ENCODE measurements at places on chromosomes 5 and 9.
A peak's percentile ranks its signal among the peaks of the same experiment; 100 is the strongest.

GRCh38 chr9:89795538-89796195 is 190.9 kb downstream of the GADD45G start:
- DNase-seq, result no peak

DNA sequence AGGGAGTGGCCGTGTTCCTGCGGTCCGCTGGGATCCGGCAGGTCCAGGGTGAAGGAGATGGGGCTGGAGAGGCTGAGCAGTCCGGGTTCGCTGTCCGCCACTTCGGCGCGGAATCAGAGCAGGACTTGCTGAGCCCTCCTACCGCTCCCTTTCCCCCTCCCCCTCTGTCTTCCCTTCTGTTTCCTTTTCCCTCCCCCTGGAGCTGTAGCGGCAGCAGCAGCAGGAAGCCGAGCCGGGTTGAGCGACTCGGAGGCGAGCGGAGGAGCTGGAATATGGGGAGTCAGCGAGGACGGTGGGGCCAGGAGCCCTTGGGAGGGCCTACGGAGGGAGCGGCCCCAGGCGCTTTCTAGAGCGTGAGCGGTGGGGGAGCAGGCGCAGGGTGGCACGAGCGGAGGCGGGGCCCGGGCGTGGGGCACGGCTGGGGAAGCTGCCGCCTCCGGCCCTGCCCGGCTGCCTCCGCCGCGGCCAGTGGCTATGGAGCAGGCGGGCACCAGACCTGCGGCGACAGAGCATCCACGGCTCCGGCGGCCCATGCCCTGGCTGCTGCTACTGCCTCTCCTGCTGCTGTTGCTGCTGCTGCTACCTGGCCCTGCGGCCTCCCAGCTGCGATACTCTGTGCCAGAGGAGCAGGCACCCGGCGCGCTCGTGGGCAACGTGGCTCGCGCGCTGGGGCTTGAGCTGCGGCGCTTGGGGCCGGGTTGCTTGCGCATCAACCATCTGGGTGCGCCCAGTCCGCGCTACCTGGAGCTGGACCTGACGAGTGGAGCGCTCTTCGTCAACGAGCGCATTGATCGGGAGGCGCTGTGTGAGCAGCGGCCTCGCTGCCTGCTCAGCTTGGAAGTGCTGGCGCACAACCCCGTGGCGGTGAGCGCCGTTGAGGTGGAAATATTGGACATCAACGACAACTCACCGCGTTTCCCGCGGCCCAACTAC is at the start of gene PCDHAC2:
PCDHAC2 (plus strand) TSS at position 184 of the 933 bp plus-strand sequence; CDS start at position 475, 291 bp downstream.
- no peak for DNase-seq

DNA sequence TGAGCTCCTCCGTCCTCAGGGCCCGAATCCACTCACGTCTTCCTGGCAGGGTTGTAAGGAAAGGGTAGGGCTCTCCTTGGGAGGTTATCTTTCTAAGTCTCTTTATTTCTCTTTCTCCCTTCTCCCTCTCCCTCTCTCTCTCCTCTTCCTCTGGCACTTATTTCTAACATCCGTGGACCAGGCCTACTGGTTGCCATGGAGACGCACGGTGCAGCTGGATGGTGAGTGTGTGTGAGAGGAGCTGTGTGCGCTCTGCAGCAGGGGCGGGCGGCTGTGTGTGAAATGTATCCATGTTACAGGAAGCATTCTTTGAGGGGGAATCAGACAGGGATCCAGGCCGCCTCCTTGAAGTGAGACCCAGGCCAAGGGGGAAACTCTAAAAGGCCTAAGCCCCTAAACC is 32.2 kb downstream of the PCDH1 start:
- DNase-seq, result peak; percentile 43

GRCh38 chr5:53023969-53024368 is 34.8 kb downstream of the ITGA2 start:
- DNase-seq, result no peak

DNA sequence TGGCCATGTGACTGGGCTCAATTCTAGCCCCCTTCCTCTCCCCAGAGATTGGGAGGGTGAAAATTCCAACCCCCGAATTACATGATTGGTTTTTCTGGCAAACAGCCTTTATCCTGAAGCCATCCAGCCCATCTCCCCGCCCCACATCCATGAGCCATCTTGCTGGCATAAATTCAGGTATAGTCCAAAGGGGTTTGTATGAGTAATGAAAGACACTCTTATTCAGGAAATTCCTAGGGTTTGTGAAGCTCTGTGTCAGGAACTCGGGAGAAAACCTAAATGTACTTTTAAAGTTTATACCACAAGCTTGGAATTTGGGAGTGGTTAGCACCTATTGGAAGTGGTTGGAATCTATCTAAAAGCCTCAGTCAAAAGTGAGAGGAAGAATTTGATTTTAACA is 80.6 kb upstream of the SIMC1 start:
- DNase-seq, result no peak

- DNase-seq, result peak; percentile 3
Observed at GRCh38 chr9:114691046-114691955, 9.3 kb upstream of the TEX48 start.

DNA sequence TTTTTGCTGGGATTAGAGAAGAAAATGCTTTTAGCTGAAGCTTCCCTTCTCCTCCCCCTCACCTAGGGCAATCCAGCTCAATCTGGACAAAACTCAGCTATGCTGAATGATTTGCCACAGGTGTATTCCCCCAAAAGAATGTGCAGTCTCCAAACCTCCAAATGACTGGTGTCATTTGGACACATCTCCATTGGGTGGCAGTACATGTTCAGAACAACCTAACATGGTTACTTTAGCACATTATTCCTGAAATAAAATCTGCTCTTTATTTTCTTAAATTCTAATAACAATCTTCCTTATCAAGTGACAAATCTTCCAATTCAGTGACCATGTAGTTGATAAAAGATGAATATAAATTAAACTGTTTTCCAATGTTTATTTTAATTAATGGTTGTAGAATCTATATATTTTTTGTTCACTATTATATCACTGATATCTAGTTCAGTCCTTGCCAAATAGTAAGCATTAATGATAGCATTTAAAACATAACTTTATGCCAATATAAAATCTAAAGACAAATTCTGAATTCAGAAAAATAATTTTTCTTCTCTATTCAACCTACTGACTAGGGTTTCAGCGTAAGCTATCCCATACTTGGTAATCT is 61.3 kb upstream of the MOCS2 start:
- DNase-seq, result peak; percentile 25

- DNase-seq, result no peak
Observed at GRCh38 chr5:96952974-96953730, 17.3 kb downstream of the LNPEP start.

GRCh38 chr5:41809128-41809527 is 61.1 kb downstream of the OXCT1 start:
- no peak for DNase-seq

DNA sequence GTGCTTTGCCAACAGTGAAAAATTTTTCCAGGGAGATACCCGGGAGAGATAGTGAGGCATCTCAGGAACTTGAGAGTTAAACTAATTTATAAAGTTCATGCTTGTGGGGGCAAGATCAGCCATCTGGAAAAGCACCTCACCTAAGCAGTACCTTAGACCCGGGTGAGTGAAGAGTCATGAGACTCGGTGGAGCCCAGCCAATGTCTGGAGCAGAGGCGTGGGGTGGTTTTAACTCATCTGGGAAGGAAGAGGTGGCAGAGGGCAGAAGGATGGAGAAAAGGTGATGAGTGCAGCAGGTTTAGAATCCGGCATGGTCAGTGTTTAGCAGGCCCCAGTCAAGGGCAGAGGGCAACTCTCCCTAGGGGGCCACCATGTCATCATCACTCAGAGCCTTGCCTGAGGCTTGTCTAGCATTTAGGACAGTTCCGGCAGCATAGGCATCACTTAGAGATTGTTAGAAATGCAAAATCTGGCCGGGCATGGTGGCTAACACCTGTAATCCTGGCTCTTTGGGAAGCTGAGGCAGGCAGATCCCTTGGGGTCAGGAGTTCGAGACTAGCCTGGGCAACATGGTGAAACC is 4.3 kb upstream of the RNF183 start:
- DNase-seq, result no peak

- no peak for DNase-seq
Observed at GRCh38 chr9:18071651-18072060, 402.3 kb upstream of the ADAMTSL1 start.

- no peak for DNase-seq
Observed at GRCh38 chr9:130193103-130193502, 20.9 kb downstream of the NCS1 start.

DNA sequence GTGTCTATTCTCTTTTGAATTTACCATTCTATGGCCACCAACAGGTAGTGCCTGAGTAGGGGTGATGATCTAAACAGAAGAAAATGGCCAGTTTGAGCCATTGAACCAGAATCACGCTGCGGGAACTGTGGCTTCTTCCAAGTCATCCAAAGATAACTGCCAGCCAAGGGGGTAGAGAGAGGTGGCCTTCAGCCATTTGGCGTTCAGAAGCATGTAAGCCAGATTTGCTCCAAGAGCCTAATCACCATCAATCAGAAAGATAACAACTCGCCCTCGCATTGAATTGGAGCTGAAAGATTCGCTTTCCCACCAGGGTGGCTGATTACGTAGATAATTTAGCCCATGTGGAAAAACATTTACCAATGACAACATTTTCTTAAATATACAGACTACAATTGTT is 1302.7 kb upstream of the DMAC1 start:
- no peak for DNase-seq

GRCh38 chr9:84711936-84712335 is 42.4 kb downstream of the NTRK2 start:
- DNase-seq, result peak; percentile 54

- DNase-seq, result no peak
Observed at GRCh38 chr9:13186091-13186490, 93.4 kb downstream of the MPDZ start.

DNA sequence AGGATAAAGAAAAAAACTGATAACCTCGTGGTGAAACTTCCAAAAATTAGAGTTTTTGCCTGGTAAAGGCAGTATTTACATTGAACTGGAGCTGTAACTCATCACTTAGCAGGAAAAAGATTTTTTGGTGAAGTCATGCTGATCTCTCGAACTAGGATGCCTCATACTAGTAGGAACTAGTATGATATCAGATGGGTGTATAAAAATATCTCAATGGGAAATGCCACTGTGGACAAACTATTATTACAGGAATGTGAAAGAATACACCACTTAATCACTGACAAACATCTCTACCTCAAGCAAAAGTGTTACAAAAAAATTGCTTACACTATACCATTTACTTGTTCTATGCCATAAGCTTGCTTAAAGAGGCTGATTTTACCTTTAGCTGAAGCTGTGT is 28.4 kb downstream of the RFX3 start:
- no peak for DNase-seq

GRCh38 chr9:117411547-117411946 is 3.3 kb downstream of the ASTN2 start:
- peak; percentile 38 for DNase-seq

DNA sequence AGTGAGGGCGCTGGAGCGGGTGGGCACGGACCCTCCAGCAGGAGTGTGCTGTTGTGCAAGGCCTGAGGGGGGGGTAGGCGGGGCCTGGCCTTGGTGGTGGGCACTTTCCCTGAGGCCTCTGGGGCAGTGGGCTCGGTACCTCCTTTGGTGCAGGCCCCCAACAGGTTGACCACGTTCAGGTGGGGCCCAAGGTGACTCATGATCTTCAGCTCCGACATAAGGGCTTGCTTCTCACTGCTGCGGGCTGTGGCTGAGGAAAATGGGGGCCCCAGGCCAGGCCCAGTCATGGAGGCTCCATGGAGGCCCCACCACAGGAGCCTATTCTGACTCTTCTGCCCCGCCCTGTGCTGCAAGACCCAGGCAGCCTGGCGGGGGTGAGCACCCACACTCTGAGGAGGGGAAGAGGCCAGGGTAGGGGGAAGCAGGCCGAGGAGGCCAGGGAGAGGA is 31.5 kb downstream of the PDGFRB start:
- no peak for DNase-seq

DNA sequence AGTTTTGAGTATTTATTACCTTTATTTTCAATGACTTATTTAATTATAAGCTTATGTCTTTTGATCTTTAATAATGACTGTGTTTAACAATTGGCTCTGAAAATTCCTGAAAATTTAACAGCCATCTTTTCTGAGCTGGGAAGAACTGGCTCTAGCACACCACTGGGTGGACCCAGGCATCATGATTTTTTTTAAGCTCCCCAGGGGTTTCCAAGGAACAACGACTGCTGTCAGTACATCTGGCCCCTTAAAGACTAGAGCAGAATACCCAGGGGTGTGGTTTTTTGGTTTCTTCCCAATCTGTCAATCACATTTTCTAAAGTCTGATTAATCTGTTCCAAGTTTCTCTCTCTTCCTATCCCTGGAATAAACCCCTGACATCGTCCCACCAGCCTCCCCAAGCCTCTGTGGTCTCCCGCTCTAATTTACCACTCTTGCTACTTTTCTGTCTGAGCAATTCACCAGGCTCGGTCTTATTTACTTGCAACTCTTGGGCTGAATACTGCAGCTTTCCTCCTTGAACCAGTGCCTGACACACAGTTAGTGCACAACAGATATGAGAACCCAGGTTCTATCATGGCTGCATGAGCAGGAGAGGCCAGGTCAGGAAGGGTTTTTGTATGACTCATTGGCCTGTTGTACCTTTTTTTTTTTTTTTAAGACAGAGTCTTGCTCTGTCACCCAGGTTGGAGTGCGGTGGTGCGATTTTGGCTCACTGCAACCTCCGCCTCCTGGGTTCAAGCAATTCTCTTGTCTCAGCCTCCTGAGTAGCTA is 321.9 kb downstream of the ZSWIM6 start:
- DNase-seq, result no peak

DNA sequence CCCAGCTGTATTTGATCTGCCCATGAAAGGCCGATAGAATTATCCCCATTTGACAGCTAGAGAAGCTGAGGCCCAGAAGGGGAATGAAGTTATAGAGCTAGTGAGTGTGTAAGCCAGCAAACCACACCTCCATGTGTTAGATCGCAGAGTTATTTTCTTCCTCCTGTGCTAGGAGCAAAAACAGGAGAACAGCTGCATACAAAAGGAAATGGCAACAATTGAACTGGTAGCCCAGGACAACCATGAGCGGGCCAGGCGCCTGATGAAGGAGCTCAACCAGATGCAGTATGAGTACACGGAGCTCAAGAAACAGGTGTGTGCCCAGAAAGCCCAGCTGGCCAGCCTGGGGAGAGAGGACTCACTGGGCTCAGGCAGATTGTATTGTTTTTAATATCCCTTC is 30.4 kb downstream of the RAB14 start:
- DNase-seq, result no peak
